Panc1 (cell line): ENCODE measurements at places on chromosomes 2 and 18. TPM values are rescaled to one million over a fixed set of nuclear protein-coding genes. Genes with fewer than 3 reads are reported as not detected.

DNA sequence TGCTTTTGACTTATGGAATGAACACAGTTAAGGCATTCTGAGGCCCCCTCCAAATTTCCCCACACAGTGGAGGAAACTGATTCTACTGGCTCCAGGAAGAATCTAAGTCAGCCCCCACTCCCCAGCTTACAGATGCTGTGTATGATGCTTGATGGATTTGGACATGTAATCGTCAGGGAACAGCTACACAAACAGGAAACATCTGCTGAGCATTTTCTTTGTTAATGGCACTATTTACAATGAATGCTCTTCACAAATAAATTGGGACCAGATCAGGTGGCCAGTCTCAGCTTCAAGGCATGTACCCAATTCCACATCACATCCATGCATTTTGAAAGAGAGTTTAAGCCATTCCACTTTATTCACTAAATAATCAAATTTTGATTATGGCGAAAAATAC is 562.3 kb downstream of the SOX11 start:
- no peak for DNase-seq

- DNase-seq, result no peak
These were observed 38.9 kb downstream of the METAP1D start for GRCh38 chr2:172038604-172039003.

TNFAIP6 gene
- not detected for total RNA-seq

- DNase-seq, result no peak
These were observed 101.8 kb upstream of the MYO3B start for GRCh38 chr2:170076189-170076588.

GRCh38 chr2:112165296-112165695 is 27.1 kb downstream of the FBLN7 start:
- no peak for DNase-seq

CTNNA2 gene
- 0.54 TPM for total RNA-seq

GRCh38 chr2:159612255-159612901 is 4.0 kb downstream of the BAZ2B start:
- no peak for DNase-seq

ORMDL1 gene
- 42.4 TPM for total RNA-seq

DNA sequence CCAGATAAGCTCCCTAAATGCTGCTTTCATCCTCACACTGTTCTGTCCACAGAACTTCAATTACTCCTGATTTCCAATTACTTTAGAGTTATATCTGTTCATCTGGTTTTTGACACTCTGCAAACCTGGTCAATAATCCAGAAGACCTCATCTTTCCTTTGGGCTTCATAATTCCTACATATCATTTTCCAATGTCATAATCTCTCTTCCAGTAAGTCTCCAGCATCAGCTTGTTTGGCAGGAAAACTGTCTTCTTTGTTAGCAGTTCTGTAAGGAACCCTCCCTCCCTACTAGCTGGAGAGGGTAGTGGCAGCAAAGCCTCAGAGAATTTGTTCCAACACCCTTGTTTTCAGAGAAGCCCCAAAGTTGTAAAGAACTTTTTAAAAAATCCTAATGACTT is 11.9 kb upstream of the SLC14A1 start:
- DNase-seq, result no peak

CRYBA2 gene
- total RNA-seq, result not detected

GRCh38 chr2:229520691-229521096 is 193.7 kb downstream of the DNER start:
- no peak for DNase-seq

DNA sequence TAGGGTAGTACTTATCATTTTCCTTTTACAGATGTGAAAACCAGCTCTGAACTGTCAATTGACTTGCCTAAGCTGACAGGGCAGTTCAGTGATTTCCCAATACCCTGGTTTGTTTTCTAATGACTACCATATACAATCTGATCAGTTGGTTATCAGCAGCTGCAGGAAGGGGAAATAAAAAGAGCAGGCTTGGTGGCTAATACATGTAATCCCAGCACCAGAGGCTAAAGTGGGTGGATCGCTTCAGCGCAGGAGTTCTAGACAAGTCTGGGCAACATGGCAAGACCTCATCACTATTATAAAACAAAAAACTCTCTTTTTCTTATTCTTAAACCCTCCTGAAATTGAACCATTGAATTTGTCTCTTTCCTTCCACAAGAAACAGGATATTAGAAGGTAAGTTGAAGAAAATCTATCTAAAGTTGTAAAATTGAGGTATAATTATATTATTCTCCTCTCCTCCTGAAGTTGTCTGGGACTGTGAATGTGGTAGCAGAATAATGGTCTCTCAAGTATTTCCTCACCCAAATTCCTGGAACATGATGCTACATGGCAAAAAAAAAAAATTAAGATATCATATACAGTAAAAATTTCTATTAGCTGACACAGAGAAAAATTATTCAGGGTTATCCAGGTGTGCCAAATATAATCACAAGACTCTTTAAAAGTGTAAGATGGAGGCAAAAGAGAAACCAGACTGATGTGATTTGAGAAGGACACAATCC is 1441.6 kb downstream of the SUCLG1 start:
- no peak for DNase-seq

- no peak for DNase-seq
These were observed 27.9 kb upstream of the RPE start for GRCh38 chr2:209974576-209974975.

GRCh38 chr2:37375741-37376288 is 31.4 kb downstream of the QPCT start:
- DNase-seq, result no peak
